ENCODE measurements at places on chromosomes 5 and 9.

GRCh38 chr5:170894665-170895064 is 32.8 kb downstream of the RANBP17 start:
- no peak for DNase-seq

DNA sequence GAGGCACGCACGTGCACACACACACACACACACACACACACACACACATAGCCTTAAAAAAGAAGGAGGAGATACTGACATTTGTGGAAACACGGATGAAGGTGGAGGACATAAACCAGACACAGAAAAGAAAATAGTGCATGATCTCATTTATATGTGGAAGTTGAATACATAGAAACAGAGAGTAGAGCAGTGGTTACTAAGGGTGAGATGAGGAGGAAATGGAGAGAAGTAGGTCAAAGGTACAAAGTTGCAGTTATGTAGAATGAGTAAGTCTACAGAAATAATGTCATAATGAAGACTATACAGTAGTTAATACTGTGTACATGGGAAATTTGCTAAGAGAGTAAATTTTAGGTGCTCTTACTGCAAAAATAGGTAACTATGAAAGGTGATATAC is 412.2 kb upstream of the CDH9 start:
- DNase-seq: no peak

- no peak for DNase-seq
These were observed 24.3 kb downstream of the BOD1 start for GRCh38 chr5:173592050-173592669.

DNA sequence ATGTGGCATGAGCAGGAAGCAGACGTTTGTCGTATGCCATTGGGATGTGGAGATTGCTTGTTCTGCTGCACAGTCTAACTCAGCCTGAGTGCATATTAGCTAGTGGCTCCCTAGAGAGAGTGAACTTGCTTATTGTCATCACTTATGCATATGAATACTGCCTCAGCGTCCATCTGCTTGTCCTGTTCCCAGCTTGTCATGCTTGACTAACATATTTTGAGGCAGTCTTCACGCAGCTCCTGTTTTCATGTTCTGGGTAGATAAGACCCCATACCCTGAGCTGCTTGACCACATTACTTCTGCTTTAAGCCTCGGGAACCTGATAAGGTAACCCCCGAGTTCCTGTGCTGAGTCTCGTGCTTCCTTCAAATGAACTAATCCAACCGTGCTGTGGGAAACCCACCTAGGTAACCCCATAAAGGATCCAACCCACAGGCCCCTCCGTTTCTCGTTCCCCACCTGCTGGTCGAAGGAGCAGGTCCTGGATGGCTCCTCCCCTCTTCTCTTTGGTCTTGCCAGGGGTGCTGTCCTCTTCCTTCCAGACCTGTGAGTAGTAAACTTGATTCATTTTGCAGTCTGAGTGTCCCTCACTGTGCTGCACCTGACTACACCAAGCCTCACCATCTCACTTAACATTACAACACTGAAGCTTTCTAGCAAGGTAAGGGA is 25.0 kb downstream of the ANKRD33B start:
- no peak for DNase-seq

DNA sequence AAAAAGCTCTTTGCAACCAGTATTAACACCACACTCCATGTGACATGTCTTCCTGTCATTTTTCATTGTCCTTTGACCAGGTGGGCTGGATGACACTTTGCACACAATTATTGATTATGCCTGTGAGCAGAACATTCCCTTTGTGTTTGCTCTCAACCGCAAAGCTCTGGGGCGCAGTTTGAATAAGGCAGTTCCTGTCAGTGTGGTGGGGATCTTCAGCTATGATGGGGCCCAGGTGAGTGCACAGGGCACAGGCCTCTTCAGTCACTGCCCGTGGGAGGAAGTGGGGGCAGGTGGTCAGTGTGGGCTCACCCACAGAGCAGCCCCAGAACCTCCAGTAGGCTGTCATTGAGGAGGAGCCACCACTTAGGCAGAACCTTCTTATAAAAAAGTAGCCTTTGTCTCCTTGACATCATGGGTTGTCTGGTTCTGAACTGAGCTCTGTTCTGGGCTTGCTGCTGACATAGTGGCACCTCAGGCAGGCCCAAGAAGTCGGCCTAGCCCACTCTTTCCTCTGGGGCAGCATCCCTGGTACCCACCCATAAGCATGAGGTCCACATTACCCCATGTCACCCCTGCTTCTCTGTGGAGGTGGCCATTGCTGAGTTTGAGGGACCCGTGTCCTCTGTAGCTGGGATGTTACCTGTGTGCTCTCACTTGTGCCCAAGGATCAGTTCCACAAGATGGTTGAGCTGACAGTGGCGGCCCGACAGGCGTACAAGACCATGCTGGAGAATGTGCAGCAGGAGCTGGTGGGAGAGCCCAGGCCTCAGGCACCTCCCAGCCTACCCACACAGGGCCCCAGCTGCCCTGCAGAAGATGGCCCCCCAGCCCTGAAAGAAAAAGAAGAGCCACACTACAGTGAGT is 39.3 kb downstream of the SECISBP2 start:
- DNase-seq: no peak

DNA sequence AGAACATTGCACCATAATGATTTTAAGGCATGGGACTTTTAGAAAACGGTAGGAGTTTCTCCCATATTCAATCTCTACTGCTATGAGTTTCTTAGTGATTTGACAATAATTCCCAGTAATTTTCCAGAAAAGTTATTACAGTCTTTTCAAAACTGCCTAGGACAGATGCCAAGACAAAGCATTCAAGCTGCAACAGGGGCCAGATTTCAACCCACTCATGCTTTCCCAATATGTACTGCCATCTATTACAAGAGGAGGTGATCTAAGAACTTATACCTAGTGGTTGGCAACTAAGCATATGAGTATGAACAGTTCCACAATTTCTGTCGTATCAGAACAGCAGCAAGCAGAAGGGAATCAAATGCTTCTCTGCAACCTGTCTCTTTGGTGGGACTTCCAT is 95.1 kb upstream of the TMED7 start:
- DNase-seq: no peak

GRCh38 chr9:99807276-99807852 is 14.3 kb upstream of the NR4A3 start:
- DNase-seq: peak; percentile 12

DNA sequence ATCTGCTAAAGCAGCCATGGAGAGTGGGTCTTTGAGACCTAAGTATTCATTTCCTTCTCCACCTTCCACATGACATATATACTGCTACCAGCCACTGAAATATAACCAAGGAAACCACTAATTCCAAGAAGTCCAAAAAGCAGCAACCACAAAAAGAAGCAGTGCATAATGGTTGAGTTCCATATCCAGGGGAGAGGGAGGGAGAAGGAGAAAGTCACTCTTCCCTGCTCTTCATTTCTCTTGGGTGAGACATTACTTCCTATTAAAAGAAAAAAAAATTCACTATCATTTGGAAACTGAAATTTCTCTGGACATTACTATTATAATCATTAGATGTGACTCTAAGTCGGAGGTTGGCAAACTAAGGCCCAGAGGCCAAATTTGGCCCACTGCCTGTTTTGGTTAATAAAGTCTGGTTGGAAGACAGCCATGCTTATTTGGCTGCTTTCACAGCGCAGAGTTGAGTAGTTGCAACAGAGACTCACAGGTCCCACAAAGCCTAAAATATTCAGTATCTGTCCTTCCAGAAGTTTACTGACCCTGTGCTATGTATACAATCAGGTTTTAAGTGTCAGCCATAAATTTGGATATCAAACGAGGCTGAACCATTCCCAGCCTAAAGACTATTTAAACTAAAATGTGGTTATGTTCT is 168.6 kb downstream of the MPDZ start:
- no peak for DNase-seq

- DNase-seq: no peak
These were observed 19.2 kb downstream of the GADD45G start for GRCh38 chr9:89623925-89624420.

GRCh38 chr5:118593003-118593328 is 395.4 kb downstream of the DTWD2 start:
- DNase-seq: no peak

- no peak for DNase-seq
These were observed 501.3 kb upstream of the FTMT start for GRCh38 chr5:121350181-121350930.

- no peak for DNase-seq
These were observed 9.0 kb upstream of the ADGRD2 start for GRCh38 chr9:124441291-124441690.

DNA sequence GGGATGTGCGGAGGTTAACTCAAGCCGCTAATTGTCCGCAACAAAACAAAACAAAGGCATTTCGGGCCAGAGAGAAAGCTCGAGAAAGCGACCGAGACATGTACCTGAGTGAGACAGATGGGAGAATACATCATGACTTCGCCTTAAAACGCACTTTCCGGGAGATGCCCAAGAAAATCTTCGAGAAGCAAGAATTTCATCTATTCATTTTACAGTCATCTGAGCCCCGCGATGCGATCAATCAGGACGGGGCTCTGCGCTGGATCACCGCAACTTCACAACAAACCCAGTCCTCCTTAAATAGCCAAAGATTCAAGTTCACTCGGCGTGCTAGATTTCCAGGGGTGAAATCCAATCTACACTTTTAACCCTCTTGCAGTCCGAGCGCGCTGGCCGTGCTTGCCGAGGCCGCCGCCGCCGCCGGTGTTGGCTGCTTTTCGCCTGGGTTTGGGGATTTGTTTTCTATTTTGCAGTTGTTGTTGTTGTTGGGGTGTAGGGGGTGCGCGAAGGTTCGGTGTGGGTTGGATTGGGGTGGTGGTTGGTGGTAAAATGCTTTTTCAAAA is 482 bp downstream of the NFIB start:
- DNase-seq: no peak

DNA sequence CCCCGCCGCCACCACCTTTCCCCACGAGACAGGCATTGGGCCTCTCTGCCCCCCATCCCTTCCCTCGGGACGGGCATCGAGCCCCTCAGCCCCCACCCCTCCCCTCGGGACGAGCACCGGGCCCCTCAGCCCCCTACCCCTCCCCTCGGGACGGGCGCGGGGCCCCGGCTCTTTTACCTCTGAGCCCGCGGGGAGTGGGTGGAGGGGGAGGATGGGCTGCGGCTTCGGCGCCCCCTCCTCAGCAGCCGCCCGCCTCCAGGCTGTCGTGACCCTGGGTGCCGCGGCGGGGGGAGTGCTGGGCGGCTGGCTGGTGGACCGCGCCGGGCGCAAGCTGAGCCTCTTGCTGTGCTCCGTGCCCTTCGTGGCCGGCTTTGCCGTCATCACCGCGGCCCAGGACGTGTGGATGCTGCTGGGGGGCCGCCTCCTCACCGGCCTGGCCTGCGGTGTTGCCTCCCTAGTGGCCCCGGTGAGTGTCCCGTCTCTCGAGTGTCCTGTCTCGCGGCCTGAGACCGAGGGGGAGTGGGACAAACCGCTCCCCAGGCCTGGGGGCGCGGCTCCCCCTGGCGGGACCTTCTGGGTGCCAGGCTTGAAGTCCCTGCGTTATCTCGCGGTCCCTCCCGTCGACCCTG is 791 bp downstream of the SLC2A8 start:
- DNase-seq: peak; percentile 19

- DNase-seq: no peak
These were observed 286.4 kb downstream of the NTRK2 start for GRCh38 chr9:84955971-84956370.

GRCh38 chr5:145588558-145588957 is 246.6 kb downstream of the PRELID2 start:
- DNase-seq: no peak

- DNase-seq: no peak
These were observed 8.2 kb upstream of the CRHBP start for GRCh38 chr5:76944638-76945037.

- DNase-seq: no peak
These were observed 20.0 kb downstream of the MOCS2 start for GRCh38 chr5:53089481-53089991.

DNA sequence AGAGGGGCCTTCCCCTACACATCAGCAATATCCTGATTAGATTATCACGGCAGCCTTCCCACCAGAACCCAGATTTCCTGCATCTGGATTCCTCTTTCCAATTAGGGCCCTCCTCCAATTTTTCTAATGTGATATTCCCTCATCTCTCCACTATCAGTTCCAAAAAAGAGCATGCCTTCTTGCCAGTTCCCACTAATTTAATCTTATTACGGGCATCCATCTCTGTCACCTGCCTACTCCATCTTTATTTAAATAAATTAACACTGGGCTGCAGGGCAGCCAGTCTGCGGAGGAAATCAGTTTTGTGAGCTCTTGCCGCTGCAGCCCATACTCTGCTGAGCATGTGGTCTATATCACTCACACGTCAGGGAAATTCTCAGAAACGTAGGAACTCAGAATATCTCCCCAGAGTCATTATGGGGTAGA is 16.6 kb upstream of the FBP2 start:
- DNase-seq: no peak

DNA sequence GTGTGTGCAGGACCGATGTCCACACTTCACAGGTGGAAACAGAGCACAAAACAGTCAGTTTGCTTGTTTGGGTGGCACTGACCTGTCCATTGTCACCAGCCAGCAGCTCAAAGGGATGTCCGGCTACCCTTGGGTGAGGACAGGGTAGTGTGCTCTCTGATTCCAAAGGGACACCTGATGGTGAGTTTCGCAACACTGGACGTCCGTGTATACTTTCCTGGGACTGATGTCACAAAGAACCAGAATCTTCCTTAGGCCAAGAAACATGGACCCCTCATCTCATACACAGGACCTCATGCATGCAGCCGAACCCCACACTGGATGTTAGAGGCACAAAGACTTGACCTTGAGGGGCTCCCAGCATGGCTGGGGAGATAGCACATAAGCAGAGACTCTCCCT is 22.2 kb upstream of the CPLX2 start:
- DNase-seq: no peak

GRCh38 chr5:172213126-172213525 is 19.2 kb downstream of the EFCAB9 start:
- DNase-seq: no peak

DNA sequence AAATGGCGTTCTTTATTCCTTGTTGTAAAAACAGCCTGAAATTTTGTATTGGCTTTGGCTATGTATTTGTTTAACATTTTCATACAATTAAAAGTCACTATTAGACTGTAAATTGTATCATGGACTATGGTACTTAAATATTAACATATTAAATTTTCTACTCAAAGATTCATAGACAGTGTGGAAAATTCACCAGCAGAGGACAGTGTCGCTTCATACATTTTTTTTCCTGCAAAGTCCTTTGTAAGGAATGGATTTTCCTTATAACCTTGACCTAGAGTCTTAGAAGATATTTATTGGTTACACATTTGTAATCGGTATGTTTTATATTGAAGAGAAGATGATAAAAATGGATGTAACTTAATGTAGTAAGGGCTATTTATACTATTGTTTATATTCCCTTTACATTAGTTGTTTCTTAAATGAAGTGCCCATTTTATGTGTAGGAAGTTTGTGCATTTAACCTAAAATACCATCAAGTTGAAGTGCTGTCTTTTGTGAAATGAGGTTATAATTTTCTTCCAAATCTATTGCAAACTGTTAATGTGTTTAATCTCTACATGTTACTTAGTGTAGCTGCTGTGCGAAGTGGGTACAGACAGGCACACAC is 150.1 kb downstream of the KDM4C start:
- DNase-seq: peak; percentile 18

GRCh38 chr5:94094793-94095441 is 353.5 kb upstream of the POU5F2 start:
- no peak for DNase-seq

- DNase-seq: no peak
These were observed 190.3 kb upstream of the NMUR2 start for GRCh38 chr5:152595405-152595804.

Measured in NCI-H1930 (cell line).